ENCODE measurements at places on chromosomes 2 and 18.

DNA sequence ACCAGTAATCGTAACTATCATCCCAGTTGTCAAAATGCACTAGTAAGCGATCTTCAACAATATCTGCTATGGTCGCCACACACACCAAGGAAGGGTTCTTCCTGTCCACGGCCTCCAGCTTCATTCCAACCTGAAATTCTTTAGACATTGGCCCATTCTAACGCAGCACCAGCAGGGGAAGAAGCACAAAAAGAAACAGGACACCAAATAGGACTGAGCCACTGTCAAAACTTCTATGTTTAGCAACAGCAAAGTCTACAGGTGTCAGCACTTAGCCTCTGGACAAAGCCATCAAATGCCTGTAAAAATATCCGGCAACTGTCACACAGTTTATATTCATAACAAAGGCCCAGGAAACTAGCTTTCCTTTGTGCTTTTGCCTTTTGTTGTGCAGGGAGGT, 175.0 kb downstream of the L3MBTL4 start:
- no peak for DNase-seq

DNA sequence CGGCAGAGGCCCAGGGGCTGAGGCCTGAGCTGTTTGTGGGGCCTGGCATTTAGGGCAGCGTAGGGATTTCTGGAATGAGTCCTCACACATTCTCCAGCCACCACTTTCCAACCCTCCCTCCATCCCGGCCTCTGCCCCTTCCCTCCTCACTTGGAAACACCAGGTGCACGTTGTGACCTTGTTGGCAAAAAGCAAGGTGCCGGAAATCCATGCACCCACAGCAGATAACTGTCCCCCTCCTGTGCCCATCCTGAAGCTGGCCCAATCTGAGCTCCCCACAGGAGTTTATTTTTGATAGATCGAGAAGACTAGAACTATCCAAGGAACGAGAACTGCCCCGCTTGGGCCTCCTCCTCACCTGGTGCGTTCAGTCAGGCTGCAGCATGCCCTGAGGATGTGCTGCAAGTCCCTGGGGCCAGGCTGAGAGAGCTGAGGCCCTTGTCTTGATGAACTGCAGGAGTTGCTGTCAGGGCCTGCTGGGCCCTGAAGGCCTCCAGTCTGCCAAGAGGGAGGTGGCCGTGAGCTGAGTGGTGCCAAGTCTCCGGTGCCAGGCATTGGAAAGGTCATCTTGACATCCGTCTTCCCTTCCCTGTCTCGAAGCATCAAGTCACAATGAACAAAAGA, 55.8 kb downstream of the CTIF start:
- no peak for DNase-seq

DNA sequence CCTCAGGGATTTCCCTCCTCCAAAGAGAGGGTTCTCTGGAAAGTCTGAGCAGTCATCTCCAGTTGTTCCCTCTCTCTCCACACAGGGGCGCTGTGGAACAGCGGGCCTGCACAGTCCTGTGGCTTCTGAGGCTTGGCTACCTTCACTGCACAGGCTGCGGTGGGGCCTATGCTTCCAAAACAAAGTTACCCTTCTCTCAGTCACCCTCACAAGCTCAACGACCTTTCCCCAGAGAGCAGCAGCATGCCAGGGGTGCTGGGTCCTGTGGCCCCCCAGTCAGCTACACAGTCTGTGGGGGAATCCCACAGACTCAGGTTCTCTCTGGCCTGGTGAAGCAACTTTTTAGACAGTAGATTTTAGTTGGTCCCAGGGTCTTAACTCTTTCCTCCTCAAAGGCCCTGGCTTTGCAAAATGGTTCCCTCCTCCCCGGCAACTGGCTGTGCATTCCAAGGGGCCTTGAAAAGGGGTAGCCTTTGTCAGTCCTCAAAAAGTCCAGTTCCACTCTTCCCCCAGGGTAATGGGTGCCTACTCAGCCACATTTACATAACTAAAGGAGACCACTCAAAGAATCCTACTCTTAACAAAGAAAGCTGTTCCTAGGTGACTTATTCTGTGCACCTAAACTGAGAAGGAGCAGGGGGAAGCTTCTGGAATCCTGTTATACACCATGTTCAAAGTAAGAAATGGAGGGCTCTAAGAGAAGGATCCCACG, 14.9 kb downstream of the B3GNT7 start:
- no peak for DNase-seq

DNA sequence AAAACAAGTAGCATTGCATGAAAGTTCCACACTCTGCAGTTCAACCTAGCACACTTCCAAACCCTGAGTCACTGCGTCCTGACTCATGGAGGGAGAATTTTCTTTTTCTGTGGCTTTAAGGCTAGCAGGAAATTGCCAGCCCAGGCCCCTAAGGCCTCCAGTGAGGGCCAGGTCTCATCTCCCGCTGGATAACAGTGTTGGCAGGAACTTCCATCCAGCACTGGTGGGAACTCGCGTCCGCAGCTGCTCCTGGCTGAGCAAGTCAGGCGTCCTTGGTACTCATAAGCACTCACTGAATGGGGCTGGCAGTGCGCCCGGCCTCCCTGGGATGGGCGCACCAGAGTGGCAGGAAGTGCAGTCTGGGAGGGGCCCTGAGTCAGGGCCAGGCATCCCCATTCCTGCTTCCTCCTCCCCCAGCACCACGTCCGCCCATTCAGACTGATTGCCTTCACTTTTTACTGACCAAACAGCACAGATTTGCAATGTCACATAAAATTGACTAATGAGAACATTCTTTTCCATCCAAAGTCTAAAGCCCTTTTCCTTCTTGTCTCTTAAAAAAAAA, 14.3 kb downstream of the MALL start:
- DNase-seq = no peak

DNA sequence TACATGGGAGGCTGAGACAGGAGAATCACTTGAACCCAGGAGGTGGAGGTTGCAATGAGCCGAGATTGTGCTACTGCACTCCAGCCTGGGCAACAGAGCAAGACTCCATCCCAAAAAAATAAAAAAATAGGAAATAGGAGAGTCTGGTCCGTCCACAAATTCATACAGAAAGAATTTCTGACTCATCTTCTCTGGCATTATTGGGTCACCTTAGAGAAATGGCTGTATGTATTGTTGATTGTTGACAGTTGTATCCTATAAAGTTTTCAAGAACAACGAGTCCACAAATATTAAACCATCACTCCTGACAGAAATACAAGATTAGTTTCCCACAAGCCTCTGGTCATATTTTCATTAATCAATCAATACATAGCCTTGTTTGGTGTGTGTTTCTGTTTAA, 20.4 kb downstream of the RBM43 start:
- DNase-seq = no peak

- no peak for DNase-seq
Observed at GRCh38 chr2:238699307-238700116, 148.4 kb upstream of the TWIST2 start.

- no peak for DNase-seq
Observed at GRCh38 chr18:77086034-77086433, 46.5 kb downstream of the MBP start.

- DNase-seq = no peak
Observed at GRCh38 chr18:42426496-42427015, 471.5 kb downstream of the PIK3C3 start.

GRCh38 chr2:10161961-10162441, 39.5 kb downstream of the RRM2 start:
- DNase-seq = no peak

- no peak for DNase-seq
Observed at GRCh38 chr2:237870754-237871651, 11.6 kb downstream of the RAMP1 start.

GRCh38 chr2:102510791-102511575, 38.0 kb downstream of the SLC9A4 start:
- no peak for DNase-seq

- no peak for DNase-seq
Observed at GRCh38 chr18:34709750-34710441, at the start of gene DTNA. Gene DTNA, plus strand, starts transcription at chr18:34710298. Its CDS starts 45,679 bp downstream, at chr18:34755977.

GRCh38 chr2:174038462-174038861, 73.3 kb upstream of the SP3 start:
- DNase-seq = no peak

Data from T-helper 2 cell (primary cell).